Anterior cingulate cortex (tissue), 58 donors: ENCODE measurements at places on chromosomes 5 and 9.

GRCh38 chr5:2270467-2270866 lies 387.7 kb upstream of the IRX4 start:
- no peak for DNase-seq

DNA sequence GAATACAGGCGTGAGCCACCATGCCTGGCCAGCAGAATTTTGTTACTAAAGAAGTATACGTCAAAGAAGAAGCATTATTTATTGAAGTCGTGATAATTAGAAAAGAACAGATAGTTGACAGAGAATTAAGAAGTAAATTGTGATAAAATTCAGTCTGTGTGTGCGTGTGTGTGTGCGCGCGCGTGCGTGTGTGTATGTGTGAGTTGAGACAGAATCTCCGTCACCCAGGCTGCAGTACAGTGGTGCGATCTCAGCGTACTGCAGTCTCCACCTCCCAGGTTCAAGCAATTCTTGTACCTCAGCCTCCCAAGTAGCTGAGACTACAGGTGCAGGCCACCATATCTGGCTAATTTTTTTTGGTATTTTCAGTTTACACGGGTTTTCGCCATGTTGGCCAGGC lies 77.8 kb downstream of the ERBIN start:
- no peak for DNase-seq

- DNase-seq, result no peak
These were observed 2.1 kb downstream of the SPATA31E1 start for GRCh38 chr9:87884578-87885459.

DNA sequence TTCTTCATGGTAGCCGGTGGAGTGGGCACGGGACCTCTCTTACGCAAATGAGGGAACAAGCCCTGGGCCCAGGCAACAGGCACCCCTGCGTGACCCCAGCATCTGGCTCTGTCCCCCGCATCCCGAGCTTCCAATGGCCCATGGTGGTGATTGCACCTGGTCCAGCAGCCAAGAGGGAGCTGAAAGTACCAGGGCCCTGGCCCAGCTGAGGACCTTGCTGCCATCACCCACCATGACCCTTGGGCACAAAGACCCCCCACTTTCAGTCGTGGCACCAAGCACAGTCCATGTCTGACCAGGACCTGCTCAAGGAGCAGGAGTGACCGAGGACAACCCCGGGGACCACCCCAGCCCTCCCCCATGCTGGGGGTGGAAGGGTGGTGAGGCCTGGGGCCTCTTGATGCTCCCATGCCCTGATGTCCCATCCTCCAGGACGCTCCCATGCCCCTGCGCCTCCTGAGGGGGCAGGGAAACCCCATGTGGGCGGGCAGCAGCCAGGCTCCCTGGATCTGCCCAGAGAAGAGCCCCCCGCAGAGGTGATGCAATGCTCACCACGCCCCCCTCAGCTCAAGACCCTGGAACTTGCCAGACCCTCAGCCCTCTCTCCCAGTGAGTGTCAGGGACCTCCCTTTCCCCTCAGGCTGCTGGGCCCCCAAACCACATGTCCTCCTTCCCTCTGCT lies 123.9 kb downstream of the ADAMTS2 start:
- DNase-seq, result no peak

DNA sequence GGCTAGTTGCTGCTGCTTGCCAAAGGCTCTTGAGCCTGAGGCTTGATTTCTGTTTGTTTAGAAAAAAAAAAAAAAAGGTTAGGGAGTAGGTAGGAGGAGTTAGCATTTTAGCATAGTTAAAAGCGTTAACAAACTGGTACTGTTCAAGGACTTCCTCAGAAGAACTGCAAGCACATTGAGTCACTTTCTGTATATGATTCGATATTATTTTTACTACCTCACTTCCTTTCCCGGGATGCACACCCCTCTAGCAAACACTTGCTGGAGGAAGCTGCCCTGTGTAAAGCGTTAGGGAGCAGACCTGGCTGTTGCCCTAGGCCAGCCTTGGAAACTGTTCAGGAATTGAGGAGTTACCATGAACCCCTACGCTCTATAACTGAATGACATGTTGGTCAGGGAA lies 15.7 kb upstream of the CEP120 start:
- DNase-seq, result no peak
